Hypothalamus (tissue), 51 donors: ENCODE measurements at places on chromosomes 1 and 21.

GRCh38 chr21:42696501-42697040 lies 43.1 kb downstream of the PDE9A start:
- no peak for DNase-seq

- DNase-seq, result no peak
These were observed 21.5 kb downstream of the CDC73 start for GRCh38 chr1:193143285-193143684.

DNA sequence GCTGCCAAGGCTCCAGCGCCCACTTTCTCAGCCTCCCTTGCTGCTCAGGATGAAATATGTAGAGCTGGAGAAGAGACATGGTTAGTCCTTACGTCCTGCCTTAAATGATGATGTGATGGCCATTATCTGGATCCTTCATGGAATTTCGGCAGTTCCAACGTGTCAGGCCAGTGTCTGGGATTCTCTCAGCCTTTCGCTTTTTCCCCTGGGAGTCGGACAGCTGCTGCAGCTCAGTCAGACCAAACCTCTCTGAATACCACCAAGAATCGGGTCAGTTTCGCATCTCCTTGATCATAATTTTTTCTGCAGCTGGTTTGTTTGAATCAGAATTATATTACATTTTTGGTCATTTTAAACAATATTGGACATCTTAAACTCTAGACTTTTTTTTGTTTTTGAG lies 22.3 kb upstream of the KLHDC8A start:
- DNase-seq, result no peak

DNA sequence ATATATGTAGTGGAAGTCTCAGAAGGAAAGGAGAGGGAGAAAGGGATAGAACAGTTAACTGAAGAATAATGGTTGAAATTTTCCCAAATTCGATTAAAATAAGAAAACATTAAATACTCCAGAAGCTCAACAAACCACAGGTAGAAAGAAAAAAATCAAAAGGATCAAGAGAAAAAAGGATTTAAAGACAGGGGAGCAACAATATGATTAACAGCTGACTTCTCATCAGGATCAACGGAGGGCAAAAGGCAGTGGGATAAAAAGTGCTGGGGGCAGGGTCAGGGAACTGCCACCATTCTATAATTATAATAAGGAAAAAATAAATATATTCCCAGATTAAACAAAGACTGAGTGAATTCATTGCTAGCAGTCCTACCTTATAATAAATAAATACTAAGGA lies 55.3 kb downstream of the CDKN2C start:
- no peak for DNase-seq

GRCh38 chr1:231688989-231689388 lies 62.4 kb downstream of the DISC1 start:
- DNase-seq, result no peak

- no peak for DNase-seq
These were observed 4.6 kb downstream of the KCNC4 start for GRCh38 chr1:110214454-110215404.
